Stimulated activated CD8-positive, alpha-beta memory T cell treated with anti-CD3 and anti-CD28 coated beads, Interleukin-2, amount 100 ng/mL, for 1 hour (primary cell): ENCODE measurements at places on chromosomes 6 and 20.

DNA sequence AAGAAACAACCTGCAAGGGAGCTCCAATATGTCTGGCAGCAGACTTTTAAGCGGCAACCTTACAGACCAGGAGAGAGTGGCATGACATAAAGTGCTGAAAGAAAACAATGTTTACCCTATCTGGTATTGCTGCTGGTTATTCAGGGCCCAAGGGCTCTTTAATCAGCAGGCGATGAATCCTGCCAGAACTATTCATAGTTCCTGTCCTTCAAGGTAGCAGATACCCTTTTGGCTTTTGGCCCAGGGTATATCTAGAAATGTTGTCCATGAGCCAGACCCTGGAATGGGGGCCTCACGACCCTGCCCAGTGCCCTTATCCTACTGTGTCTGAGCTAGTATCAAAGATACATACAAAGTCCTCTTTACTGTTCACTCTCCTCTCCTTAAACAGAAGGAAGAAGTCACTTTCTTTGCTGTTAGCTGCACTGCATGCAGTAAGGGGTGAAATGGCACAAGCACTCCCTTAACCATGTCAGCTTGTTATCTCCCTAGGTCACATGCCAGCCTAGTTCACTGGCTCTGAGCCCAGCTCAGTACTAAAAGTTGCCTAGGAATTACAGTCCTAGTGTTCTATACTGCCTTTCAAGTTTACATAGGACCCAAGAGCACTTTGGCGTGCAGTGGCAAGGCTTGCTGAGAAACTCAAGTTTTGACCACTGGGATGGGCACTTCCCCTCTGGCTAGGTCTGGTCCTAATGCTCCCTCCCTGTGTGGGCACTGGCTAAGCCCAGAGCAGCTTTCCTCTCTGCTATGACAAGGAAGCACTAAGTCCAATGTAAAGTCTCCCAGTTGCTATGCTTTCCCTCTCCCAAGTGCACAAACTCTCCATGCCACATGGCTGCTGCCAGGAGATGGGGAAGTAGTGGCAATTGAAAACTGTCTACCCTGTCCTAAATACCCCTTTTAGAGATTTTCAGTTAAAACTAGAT is 122.0 kb downstream of the HTR1B start:
- DNase-seq: no peak

DNA sequence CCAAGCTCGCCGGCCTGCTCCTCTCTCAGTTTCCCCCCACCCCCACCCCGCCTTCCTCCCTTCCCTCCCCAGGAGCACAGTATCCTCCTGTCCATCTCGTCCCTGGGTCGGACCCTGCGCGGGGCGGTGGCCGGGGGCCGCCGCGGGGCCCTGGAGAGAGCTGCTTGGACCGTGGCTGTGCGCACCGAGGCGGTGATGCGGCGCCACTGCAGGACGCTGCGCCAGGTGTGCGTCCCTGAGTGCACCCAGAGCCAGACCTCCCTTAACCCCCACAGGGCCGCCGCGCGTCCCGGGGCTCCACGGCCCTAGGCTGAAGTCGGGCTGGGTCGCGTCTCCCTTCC is 2.2 kb downstream of the C20orf204 start:
- DNase-seq: no peak

DNA sequence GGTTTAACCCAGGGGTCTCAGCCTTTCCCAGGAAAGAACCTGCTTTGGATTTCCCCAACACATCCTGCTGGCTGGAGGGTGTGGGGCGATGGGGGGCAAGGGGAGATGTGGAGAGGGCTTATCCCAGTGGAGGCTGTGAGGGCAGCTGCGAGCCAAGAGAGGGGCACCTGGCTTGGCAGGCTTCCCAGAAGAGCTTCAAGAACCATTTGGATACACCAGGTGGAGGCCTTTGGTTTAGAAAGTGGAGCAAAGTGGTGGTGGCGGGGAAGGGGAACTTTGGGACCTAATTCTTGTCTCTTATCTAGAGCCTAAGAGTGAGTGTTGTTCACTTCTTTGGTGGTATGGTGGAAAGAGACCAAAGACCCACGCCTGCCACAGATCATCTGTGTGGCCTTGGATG is 12.4 kb downstream of the CD40 start:
- DNase-seq: no peak

GRCh38 chr6:161583584-161583983 is 309.7 kb upstream of the AGPAT4 start:
- DNase-seq: no peak

GRCh38 chr6:58419321-58419720 is 1101.9 kb downstream of the PRIM2 start:
- DNase-seq: no peak

- DNase-seq: peak; percentile 82
These were observed 55.1 kb downstream of the IRF4 start for GRCh38 chr6:446418-447366.

DNA sequence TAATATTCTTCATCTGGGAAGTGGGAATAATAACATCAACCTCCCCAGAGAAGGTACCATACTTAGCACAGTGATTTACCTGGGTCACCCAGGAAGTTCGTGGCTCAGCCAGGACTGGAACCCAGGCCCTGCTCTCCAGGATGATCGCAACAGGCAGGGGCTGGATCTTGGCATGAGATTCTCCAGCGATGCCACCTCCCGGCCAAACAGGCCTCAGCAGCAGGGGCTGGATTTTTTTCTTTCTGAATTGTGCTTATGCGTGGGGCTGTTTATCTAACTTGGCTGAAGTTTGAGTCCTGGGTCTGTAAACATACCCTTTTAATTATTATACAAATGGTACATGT is 129.5 kb upstream of the PTPN1 start:
- no peak for DNase-seq

GRCh38 chr20:13231031-13231752 is 10.1 kb downstream of the ISM1 start:
- no peak for DNase-seq

DNA sequence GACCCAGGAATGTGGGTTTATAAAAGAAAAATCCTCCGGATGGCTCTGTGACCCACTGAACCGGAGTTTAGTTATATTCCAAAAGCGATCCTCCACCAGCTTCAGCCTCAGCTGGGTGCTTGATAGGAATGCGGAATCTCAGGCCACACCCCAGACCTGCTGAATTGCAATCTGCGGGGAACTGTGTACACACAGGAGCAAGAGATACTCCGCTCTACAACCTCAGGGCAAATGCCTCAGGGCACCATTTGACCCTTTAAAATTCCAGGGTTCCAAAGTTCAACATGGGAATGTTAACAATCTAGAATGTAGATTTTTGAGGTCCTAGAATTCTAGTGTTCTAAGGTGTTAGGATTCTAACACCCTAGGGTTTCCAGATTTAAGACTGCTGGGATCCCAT is 10.8 kb downstream of the BPIFA2 start:
- no peak for DNase-seq

DNA sequence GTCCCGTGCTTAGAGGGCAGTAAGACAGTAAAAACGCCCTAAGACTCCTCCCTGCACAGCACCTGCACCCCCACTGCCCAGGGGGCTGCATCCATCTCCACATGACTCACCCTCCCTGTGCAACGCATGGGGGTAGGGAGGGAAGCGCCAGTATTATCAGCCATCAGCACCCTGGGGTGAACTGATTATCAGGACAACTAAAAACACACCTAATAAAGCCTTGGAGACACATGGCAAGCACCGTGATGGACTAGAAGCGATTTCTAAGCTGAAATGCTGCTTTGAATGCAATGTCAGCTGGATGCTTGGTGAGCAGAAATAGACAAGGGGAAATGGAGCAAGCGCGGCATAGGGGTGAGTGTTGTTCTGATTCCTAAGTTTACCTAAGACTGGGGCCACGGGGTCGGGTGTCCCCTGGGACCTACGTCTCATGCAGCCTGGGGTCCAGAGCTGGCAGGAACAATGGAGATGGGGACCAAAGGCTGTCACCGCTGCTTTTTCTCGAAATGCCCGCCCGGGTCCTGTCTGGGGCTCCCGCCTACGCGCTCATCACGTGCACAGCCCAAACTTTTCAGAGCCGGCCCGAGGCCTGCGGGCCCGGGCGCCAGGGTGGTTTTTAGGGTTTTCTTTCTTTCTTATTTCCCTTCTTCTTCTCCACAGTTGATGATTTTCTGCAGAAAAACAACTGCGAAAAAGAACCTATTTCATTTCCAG is 702 bp upstream of the TNFAIP3 start:
- DNase-seq: no peak

GRCh38 chr6:46263707-46264086 is 92.9 kb upstream of the ENPP5 start:
- DNase-seq: no peak

DNA sequence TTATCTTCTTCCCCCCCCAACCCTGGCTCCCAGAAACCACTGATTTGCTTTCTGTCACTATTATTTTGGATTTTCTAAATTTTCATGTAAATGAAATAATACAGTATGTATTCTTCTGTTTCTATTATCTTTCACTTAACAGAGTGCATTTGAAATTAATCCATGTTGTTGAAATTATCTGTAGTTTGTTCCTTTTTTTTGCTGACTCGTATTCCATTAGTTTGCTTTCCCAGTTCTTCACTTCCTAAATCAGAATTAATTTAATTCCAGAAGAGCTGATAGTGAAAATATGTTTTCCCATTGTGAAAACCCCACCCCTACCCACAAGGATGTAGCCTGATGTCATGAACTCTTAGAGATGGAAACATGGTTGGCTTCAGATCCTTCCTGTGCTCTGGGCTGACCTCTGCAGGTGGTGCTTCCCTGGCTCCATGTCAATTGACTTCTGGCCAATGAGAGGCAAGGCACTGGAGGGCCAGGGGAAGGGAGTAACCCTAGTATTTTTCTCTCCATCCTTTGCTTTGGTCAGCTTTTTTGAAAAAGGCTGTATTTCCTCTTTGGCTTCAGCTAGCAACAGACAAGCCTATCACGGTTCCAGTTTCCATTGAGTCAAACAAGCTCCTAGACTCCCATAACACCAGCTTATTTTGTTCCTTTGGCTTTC is 244.4 kb upstream of the HSF2 start:
- DNase-seq: no peak

DNA sequence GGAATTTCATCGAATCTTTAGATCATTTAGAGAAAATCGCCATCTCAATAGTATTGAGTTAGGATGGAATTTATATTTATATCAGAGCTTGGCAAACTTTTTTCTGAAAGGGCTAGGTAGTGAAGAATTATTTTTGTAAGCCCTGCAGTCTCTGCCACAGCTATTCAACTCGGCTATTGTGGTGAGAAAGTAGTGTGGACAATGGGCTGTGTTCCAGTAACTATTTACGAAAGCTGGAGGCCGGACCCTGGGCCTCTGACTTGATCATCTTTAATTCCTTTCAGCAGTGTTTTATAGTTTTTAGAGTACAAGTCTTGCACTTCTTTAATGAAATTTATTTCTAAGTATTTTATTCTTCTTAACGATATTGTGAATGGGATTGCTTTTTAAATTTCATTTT is 201.5 kb downstream of the FARS2 start:
- DNase-seq: no peak

- DNase-seq: no peak
These were observed 127.9 kb upstream of the FOXO3 start for GRCh38 chr6:108432792-108433191.

- no peak for DNase-seq
These were observed 159.0 kb downstream of the TRIM27 start for GRCh38 chr6:28764761-28765282.

DNA sequence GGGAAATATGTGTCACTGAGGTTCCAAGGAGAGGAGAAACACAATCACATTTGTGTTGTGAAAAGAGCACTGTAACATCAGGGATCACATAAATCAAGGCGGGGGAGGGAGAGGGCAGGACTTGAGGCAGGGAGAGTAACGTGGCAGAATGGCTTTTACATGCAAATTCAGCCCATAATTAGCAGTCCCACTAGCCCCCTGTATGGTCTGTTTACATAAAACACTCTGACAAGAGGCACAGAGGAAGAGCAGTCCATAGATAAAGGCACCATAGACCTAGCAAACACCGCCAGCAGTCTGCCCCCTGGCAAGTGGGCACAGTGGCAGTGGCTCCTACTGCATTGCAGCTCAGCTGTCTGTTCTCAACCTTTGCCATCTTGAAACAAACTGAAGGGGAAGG is 82.7 kb downstream of the LYRM2 start:
- no peak for DNase-seq

DNA sequence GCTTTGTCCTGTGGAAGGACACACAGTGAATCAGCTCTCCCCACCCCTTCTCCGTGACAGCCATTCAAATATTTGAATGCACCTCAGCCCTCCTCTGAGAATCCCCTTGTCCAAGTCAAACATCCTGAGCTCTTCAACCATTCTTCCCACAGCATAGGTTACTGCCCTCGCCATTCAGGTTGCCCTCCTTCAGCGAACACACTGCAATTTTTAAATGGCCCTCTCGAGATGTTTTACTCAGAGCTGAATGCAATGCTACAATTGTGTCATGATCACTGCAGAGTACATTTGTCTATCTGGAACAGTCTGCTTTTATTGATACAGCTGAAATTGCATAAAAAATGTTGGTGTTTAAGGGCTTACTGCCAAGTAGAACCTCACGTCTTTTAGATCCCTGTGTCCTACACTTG is 48.9 kb downstream of the SLC2A12 start:
- no peak for DNase-seq

DNA sequence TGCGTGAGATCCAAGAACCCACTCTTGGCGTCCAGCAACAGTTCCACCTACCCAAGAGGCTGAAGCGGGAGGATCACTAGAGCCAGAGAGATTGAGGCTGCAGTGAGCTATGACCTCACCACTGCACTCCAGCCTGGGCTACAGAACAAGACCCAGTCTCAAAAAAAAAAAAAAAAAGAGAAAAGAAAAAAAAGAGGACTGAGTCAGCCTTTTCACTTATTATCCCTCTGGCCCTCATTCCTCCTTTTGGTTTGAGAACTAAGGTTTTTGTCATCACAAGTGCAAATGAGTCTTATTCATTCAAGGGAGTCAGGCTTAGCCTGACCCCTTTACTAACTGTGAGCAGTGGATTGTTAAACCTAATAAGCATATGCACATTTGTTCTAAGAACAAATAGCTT is 37.9 kb upstream of the JARID2 start:
- no peak for DNase-seq
